ENCODE measurements at places on chromosomes 16 and 17.

DNA sequence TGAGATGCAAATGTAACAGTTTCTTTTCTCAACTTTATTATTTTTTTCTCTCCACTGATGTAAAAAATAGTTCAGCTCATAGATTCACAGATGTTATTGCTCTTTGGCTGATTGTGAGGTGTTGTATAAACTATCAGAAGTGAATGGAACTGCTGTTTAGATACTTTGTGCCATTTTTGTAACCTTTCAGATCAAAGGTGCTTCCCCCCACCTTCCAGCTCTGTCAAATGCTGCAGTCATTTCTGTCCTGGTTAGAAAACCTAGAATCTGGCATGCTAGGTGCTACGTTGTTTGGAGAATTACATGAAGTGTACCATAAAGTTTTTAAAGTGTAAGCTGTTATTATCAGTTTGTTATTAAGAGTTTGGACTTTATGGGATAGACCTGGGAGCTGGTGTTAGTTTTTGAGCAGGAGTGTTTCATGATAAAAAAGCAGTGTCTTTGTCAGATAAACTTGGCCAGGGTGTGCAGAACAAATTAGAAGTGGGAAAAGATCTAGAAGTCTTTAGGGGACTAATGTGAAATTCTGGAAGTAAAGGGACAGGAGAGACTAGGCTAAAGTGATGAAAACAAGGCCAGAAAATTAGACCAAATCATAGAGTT, 1.8 kb upstream of the WIPI1 start:
- DNase-seq: no peak

GRCh38 chr17:68682903-68683302, 81.7 kb upstream of the FAM20A start:
- DNase-seq: no peak

DNA sequence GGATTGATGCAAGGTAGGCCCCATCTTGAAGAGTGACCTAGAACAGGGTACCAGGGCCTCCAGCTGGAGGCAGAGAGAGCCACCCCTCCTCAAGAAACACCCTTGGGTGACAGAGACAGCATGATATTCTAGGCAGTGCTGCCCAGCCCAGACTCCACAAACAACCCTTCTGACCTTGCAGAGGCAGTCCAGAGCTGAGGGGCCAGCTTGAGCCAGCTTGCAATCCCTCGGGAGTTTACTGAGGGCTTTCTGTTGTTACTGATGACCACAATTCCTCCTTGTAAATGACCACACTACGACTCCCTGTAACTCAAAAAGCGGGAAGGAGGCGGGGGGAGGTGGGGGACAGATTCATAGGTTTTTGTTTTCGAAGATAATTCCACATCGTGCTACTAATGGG, 18.6 kb upstream of the MNT start:
- no peak for DNase-seq

DNA sequence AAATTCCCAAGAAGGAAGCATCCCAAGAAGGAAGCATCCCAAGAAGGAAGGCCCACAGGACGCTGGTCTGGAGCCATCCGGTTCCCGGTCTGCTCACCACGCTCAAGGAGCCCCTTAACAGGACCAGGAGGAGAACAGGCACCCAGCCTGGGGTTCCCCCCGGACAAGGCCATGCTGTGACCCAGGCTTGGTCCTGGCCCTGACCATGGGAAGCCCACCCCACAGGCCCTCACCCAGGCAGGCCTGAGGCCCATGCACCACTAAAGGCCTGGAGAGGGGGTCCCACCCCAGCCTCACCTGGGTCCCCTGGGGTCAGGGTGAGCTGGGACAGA, 340 bp upstream of the ENPP7 start:
- DNase-seq: no peak

DNA sequence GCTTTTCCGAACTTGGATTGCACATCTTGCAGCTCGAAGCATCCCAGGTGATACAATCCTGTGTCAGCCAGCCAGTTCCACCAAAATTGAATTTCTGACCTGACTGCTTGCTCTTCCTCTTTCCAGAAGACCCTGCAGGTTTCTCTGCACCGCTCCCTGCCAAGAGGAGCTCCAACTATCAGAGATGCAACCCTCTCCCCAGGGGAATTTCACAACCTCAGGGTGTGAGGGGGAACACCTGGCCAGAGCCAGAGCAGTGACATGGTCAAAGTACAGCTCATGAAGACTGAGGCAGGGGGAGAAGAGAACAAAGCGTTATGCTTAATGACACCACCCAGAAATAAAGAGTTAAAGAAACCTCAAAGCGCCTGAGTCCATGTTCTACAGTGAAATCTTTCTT, 25.0 kb downstream of the ZNF423 start:
- DNase-seq: no peak

GRCh38 chr17:67970783-67971182, 25.5 kb downstream of the C17orf58 start:
- no peak for DNase-seq

DNA sequence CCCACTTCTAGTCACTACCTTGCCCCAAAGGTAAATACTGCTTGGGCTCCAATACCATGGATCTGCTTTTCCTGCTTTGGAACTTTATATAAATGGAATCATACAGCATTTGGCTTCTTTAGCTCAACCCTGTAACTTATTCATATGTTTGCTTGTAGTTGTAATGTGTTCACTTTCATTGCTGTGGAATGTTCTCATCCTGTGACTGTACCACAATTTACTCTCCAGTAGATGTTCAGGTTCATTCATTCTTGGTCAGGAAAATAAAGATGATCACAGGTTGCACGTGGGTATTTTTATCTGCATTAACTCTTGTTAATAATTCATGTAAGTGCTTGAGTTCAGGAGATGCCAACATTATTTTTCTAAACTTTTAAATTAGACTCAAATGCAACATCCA, 6.7 kb upstream of the BEAN1 start:
- DNase-seq: no peak

GRCh38 chr16:57108432-57108831, 16.0 kb downstream of the CPNE2 start:
- no peak for DNase-seq

Data from cardiac muscle cell (in vitro differentiated cells and primary cell).